ENCODE measurements at places on chromosomes 4 and X.

DNA sequence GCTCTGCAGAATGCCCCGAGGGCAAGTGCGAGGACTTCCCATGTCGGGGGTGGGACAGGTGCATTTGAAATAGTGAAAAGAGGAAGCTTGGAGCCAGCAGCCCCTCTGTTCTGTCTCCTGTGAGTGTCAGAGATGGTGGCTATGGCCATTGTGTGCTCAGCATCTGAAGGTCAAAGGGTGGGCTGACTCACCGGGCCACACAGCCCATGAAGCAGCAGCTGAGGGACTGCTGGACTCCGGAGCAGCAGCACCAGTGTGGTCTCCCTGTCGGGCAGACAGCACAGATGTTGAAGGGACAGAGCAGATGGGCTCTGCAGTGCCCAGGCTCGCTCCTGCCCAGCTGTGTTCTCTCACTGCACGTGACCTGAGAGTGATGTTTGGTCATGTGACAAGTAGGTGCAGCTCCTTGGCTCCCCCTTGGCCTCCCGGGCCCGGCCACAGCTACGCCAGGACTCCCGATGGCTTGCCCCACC lies 53.5 kb downstream of the TBC1D14 start:
- DNase-seq, result peak; percentile 9

- no peak for DNase-seq
These were observed 7.8 kb upstream of the WDR1 start for GRCh38 chr4:10124167-10124930.

DNA sequence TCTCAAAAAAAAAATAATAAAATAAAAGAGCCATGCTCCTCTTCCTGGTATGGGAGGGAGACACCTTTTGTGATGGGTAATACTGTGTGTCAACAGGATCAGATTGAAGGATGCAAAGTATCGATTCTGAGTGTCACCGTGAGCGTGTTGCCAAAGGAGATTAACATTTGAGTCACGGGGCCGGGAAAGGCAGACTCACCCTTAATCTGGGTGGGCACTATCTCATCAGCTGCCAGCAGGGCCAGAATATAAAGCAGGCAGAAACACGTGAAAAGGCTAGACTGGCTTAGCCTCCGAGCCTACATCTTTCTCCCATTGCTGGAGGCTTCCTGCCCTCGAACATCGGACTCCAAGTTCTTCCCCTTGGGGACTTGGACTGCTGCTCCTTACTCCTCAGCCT lies 95.4 kb downstream of the SHOX start:
- DNase-seq, result no peak

GRCh38 chr4:173130687-173131086 lies 37.9 kb upstream of the GALNT7 start:
- no peak for DNase-seq

DNA sequence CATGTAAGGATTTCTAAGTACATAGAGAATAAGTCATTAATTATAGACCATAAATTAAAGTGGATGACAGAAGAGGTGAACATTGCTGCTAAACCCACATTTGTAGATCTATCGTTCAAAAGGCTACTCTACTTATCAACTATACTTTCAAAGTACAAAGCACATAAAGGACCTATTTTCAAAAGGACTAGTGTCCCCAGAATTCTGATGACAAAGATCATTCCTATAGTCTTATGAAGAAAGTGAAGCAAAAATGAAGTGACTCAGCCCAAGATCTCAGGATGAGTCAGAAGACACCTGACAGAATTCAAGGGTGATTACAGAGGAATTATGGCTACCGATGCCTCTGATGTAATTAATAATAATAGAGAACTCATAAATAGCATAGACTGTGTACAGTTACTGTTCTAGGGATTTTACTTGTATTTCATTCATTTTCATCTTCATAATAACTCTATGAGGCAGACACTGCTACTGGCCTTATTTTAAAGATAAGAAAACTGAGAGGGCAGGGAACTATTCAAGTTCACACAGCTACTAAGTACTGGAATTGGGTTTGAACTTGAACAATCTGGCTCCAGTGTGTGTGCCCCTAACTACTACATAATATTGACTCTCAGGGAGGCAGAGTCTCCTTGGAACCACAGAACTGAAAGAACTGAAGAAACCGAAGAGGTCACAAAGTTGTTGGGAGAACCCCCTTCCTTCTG lies 17.1 kb downstream of the USP46 start:
- peak; percentile 45 for DNase-seq

GRCh38 chr4:74133786-74134499 lies 24.0 kb upstream of the MTHFD2L start:
- peak; percentile 57 for DNase-seq

GRCh38 chr4:78953769-78954666 lies 14.8 kb upstream of the PAQR3 start:
- no peak for DNase-seq

GRCh38 chrX:104117759-104118158 lies 5.4 kb downstream of the ZCCHC18 start:
- DNase-seq, result no peak

- no peak for DNase-seq
These were observed 33.0 kb downstream of the GRIA3 start for GRCh38 chrX:123217077-123217476.

DNA sequence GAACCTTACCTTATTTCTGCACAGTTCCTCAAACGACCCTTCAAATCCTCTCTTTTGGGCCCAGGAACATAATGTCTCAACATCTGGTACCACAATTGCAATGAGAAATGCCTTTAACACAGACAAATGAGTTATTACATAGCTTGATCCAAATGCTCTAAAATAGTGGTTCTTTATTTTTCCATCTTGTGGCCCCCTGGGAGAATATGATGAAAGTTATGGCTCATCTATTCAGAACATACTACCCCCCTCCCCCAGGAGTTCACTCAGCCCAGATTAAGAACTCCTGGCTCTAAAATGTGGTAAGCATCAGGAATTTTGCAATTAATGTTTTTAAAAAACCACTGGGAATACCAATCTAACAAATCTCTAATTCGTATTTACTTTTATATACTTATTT lies 23.9 kb upstream of the CENPU start:
- no peak for DNase-seq

DNA sequence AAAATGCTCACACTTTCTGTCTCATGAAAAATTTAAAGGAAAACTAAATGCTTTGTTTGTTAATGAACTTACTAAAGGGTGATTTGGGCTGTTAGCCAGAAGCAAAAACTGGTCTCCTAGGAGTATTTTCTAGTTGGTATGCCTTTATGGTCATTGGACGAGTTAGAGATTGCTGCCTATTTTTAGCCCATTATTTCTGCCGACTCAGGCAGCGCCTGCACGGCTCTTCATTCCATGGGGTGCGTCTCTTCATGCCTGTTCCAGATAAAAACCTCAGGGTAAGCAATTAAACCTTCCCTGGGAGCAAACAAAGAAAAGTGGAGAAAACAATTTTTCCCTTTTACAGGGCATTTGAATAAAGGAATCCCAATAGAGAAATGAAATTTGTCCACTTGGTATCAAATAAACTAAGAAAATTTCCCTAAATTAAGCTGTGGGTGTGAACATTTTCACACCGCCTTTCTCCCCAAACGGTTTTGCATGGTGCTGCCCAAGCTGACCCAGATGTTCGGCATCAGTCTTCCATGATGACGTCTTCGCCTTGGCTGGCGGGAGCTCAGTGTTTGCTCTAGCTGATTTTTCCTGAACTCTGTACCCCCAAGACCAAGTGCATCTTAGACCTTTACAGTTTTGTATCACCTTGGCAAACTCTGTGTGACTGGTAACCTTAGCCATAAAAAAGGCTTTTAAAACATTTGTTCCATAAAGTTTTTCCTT lies 61.7 kb upstream of the ADGRG2 start:
- DNase-seq, result no peak

DNA sequence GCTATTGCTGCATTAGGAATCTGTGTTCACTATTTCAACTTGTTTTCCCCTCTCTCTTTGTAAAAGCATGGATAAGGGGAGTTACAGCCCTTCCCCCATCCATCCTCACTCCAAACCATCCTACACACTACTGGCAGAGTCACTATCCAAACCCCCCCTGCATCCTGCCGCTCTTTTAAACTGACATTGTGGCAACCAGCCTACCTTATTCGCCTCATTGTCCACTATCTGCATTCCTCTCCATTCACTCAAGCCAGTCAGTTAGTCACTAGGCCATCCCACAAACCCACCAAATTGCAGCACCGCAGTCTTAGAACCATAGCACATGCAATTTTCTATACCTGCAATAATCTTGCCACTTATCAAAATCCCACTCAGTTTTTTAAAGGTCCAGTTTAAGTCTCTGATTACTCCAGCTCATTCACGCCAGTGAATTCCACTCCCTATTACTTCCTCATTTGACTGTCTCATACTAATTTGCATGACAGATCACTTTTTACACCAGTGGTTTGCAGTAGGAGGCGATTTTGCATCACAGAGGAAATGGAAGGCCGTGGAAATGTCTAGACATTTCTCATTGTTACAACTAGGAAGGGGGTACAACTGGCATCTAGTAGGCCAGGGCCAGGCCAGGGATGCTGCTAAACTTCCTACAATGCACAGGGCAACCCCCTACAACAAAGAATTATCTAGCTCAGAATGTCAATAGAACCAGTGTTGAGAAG lies 181.8 kb downstream of the HS6ST2 start:
- no peak for DNase-seq

GRCh38 chr4:143189528-143189927 lies 4.8 kb downstream of the USP38 start:
- DNase-seq, result no peak

DNA sequence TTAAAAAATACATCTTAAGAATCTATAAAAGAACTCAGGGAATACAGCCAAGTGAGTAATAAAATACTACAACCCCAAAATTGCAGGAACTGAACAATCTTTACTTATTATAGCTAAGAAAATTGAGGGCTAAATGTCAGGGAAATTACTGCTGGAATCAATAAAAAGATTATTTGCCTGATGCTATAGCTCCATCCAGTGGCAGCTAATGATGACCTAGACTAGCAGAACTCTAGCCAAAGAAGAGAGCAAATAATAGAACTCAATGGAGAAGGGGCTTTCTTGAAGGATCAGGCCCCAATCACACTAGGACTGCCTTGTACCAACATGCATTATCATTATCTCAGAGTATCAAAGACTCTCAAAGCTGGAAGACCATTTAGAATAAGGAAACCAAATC lies 85.0 kb upstream of the FAM241A start:
- DNase-seq, result peak; percentile 31

GRCh38 chrX:3950373-3950772 lies 236.9 kb upstream of the PRKX start:
- no peak for DNase-seq

DNA sequence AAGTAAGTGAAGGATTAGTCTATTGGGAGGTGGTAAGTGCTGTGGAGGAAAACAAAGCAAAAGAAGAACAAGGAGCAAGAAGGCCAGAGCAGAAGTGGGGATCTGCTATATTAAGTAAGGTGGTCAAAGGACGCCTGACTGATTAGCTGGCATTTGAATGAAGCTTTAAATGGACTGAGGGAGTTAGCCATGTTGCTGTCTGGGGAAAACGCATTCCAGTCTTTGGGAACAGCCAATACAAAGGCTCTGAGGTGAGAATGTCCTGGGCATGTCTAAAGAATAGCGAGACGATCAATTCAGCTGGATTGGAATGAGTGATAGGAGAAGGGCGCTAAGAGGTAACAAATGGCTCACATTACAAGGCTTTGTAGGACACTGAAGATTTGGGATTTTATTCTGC lies 48.5 kb upstream of the ATOH1 start:
- DNase-seq, result no peak

GRCh38 chrX:104254442-104255115 lies at the start of gene ESX1:
TSS of gene ESX1 (minus strand) at chrX:104254933. CDS start at chrX:104254849, 84 bp downstream.
- DNase-seq, result no peak

- no peak for DNase-seq
These were observed 79.0 kb downstream of the CRMP1 start for GRCh38 chr4:5813882-5814255.

GRCh38 chr4:61805979-61806378 lies 605.9 kb downstream of the ADGRL3 start:
- DNase-seq, result no peak

- no peak for DNase-seq
These were observed 2045.3 kb downstream of the ARAP2 start for GRCh38 chr4:34198966-34199365.

GRCh38 chr4:155428128-155428527 lies 51.4 kb upstream of the MAP9 start:
- no peak for DNase-seq

GRCh38 chr4:181308476-181309312 lies 934.5 kb upstream of the TENM3 start:
- DNase-seq, result no peak

- DNase-seq, result no peak
These were observed 89.0 kb downstream of the NSUN7 start for GRCh38 chr4:40838742-40839141.

DNA sequence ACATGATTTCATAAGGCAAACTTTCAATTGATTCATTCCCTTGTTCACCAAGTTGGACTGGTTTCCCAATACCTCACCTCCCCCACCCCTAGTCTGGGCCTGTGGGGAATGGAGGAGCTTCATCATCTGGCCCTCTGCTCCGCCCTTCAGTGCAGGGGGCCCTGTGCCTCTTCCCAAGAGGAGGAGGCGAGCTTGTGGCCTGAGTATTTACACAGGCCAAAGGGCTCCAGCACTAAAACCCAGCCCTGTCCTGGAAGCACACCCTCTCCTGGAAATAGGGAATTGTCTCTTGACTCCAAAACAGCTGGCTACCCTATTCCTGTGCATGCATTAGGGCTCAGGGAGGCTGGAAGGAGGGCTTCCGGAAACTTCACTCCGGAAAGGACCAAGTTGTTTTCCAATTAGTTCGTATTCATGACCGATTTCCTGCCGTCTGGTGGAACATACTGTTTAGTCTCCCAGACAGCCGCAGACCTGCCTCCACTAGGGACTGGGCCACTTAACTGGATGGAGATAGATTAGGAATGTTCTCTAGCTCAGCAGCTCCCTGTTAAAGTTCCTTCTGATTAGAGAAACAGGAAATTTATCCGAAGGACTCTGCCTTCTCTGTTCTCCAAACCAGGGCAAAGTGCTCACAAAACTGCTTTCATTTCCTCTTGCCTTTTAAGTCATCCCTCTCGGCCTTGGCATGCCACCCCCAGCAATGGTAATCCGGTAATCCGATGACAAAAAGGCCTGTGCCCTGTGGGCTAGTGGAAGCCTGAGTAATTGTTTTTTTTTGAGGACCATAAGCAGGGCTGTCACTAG lies 5.8 kb downstream of the SRPX2 start:
- peak; percentile 94 for DNase-seq

- no peak for DNase-seq
These were observed 158.6 kb upstream of the LDB2 start for GRCh38 chr4:17057035-17057434.

GRCh38 chr4:2049811-2050210 lies 9.3 kb upstream of the NAT8L start:
- no peak for DNase-seq

DNA sequence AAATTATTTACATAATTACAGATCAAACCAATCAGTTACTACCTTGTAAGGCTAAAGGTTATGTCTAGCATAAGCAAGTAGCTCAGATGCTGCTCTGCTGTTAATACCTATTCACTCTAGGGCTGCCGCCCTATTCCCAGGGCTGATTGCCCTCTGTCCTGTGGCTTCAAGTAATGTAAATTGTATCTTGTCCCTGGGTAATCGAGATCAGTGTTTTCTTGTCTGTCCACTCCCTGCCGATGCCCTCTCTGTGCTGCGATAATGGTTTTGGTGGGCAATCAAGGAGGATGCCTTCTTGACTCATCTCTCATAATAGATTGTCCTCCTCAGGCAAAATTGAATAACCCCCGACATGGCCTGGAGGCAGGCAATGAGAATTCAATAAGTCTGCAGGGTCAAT lies 641.0 kb upstream of the PITX2 start:
- no peak for DNase-seq

- DNase-seq, result no peak
These were observed 68.9 kb downstream of the ENOX2 start for GRCh38 chrX:130834149-130834548.

GRCh38 chr4:151876381-151876988 lies 115.7 kb upstream of the GATB start:
- no peak for DNase-seq

All from HCEC 1CT (cell line).